ENCODE measurements at places on chromosomes 4 and X.

DNA sequence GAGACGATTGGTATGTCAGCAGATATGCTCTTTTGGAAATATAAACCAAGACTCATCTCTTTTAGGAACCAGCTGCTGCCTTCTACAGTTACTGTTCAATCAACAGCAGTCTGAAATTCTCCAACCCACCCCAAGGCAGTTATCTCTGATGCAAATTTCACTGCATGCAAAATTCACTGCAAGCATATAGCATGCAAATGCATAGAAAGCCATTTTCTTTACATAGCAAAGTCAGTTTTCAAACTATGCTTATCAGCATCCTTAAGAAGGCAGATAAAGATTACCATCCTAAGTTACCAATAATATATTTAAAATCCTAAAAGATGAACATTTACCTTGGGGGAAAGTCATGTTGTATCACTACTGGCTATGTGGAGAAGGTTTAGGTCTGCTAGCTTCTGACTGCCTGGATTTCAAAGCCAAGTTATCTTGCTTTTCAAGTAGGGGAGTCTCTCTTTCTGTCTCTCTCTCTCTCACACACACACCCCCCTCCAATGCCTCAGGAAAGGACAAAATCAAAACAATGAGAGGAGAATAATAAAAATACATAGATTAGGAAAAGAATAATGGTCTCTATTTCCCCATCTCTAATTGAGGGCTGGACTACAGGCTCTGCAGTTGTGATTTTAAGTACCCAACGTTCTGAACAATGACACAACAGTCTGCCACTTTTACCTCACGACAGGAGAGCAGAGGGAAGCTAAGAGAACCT, 1.5 kb downstream of the NMU start:
- no peak for DNase-seq

DNA sequence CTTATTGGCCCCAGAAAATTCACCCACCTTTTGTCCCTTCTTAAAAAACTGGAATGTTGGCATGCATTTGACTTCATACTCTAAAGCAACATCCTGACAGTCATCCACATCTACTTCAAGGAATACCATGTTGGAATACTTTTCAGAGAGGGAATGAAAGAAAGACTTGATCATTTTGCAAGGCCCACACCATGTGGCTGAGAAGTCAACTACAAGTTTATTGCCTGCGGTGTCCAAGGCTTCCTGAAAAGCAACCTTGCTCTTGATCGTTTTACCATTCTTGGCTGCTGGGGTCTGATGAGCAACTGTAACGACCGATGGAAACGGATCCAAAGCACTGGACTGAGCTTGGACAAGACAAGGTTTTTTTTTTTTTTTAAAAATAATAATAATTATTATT, 9.3 kb downstream of the SEPTIN11 start:
- no peak for DNase-seq

GRCh38 chrX:119948381-119948780, 4.8 kb upstream of the NKAP start:
- DNase-seq, result no peak

GRCh38 chrX:53437206-53437605, 3.0 kb upstream of the HSD17B10 start:
- DNase-seq, result no peak

DNA sequence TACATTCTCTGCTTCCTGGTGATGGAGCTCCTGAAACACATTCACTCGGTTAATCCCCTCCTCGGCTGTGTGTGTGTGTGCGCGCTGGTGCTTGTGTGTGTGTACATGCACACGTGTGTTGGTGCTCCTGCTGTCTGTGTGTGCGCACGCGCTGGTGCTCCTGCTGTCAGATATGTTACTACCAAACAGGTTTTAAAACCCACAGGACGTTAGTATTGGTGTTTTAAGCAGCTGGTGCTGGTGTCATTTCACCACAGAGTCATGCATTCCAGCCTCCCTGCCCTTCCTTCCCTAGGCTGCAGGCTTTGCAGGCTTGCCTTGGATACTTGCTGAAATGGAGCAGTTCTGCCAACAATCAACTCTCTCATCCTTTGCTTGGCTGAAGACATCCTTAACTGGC, 48.1 kb upstream of the CPLX1 start:
- no peak for DNase-seq

GRCh38 chrX:19990151-19990555, 708 bp downstream of the BCLAF3 start:
- DNase-seq, result peak; percentile 11

GRCh38 chrX:24243692-24244091, 70.2 kb downstream of the SUPT20HL2 start:
- DNase-seq, result no peak

All from GM12891 (cell line).